ENCODE measurements at places on chromosomes 11 and 22.

GRCh38 chr11:62370743-62371440 lies 33.6 kb downstream of the ASRGL1 start:
- DNase-seq: no peak

- DNase-seq: no peak
These were observed 1.3 kb downstream of the GNG3 start for GRCh38 chr11:62708793-62709192.

- DNase-seq: no peak
These were observed 187.1 kb upstream of the DDI1 start for GRCh38 chr11:103849366-103849765.

DNA sequence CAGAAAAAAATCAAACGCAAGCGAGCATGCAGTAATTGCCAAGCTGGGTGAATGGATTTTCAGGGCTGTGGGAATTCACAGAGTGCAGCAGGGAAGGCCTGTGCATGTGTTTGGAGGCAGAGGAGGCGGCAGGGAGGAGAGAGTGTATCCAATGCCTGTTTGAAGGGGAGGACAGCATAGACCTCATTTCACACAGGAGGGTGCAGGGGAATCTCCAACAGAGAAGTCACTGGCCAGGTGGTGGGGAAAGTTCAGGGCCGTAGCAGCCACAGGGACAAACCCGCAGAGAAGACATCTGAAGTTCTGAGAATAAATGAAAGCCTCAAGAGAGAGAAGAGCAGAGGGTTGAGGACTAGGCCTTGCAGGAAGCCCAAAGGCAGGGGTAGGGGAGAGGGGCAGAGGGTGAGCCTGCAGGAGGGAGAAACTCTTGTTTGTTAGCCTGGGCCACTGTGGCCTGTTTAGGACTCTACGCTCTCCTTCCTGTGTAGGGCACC lies 19.2 kb upstream of the KDM2A start:
- no peak for DNase-seq

- DNase-seq: no peak
These were observed 97.7 kb downstream of the ARFGAP2 start for GRCh38 chr11:47078751-47079521.
